Foreskin keratinocyte (primary cell): ENCODE measurements at places on chromosomes 11 and 22.

- peak; percentile 95 for DNase-seq
Measured at GRCh38 chr11:88555018-88555828, 217.7 kb upstream of the CTSC start.

DNA sequence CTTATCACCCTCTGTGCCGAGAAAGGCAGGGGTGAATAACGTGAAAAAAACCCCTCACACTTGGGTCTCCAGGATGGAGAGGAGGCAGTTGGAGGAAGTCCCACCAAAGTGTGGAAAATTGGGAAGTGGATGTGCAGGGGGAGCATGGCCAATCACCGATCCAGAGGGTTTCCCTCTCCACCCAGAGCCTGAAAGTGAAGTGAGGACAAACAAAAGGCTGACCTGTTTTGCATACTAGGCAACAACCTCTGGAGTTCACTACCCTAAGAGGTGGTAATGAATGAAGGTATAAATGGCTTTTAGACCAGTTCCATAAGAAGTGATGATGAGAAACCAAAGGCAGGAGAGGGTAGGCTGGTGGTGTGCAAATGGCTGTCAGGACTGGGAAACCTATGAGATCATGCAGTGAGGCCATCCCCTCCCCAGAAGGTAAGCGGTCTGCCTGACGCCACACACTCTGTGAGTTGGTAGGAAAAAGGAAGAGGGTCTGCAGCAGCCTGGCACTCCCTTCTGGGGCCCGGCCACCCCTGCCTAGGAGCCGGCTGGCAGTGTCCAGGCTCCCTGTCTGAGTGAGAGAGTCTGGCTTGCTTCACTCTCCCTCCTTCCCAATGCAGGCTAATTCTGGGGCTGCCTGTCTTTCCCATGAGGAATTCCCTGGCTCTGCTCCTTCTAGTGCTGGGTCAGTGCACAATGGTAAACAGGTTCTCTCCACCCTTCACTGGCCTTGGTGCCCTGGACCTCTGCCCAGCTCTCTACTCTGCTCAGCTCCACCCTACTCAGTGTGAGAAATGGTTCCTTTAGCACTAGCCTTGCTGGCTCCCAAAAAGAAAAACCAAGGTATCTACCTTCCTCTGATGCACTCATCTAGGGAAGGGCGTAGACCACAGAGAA, 15.6 kb downstream of the TBC1D10A start:
- no peak for DNase-seq

DNA sequence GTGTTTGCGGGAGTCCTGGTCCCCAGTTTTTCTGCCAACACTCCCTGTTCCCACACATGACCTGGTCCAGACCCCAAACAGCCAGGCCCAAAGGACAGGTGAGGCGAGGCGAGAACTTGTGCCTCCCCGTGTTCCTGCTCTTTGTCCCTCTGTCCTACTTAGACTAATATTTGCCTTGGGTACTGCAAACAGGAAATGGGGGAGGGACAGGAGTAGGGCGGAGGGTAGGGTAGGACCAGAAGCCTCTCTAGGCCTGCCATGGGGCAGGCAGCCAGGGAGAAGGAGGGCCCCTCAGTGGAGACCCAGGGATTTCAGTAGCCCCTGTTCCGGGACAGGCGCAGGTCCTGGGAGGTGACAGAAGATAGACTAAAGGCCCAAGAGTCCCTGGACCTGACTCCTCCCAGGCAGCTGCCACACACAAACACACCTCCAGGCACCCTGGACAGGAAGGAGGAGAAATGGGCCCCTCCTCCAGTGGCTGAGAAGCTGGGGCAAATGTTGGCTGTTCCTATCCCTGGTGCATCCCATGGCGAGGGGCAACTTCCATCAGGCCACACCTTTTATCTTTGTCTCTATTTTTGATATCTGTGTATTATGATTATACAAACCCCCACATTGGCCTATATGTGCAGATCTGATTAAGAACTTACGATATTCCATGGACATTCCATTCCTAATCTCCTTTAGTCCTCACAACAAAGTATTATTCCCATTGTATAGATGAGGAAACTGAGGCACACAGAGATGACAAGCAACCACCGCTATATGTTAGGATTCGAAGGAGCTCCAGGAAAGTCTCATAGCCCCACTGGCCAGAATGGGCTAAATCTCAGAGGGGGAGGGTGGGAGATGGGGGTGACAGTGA, 626 bp upstream of the F2 start:
- no peak for DNase-seq

DNA sequence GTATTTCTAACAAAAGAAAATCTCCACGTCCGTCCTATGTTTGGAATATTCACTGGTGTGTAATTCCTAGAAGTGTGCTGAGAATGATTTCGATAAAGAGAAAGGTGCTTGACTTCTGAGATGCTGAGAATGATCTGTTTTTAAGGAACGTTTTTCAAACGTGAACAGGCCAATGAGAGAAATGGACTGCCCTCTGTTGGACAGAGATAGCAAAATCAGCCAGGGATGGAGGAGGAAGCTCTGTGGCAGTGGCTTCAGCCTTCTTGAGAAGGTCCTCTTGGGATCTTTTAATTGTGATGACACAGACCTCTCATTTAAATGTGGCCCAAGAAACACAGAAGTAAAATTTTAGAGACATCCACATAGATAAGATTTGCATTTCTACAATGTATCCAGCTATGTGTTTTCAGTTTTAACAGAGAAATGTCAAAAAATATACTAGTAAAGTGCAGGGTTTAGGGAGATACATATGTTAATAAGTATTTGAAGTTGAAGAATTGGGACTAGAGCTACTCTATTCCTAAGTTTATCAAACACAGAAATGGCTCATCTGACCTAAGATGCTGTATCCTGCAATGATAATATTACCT, 84.0 kb upstream of the RCN1 start:
- peak; percentile 26 for DNase-seq

GRCh38 chr11:1335264-1335810, 25.9 kb upstream of the TOLLIP start:
- no peak for DNase-seq

GRCh38 chr11:13216711-13217075, 60.9 kb upstream of the BMAL1 start:
- no peak for DNase-seq

DNA sequence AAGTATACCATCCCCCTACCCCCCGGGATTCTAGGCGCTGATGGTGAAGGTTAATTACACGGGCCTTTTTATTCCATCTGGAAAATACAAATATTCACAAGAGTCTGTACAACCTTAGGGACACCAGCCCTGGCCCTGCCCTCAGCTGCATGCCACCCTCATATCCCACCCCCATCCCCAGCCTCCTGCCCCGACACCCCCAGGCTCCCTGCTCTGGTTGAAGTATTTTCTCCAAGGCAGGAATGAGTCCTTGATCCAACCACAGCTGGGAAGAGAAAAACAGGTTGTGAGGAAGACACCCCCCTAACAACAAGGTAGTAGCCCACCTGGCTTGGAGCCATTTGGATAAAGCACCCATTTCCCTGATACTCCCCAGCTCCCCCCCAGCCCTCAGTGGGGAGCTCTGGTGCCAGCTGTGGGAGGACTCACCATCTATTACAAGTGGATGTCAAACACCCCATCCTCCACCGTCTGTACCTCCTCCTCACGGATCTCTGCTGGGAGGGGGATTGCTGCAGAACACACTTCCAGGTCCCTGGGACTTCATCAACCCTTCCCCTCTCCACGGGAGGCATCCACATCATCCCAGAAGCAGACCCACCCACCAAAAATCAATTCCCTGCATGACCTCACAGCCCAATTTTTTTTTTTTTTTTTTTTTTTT, 4.0 kb upstream of the NRXN2 start:
- DNase-seq: no peak

- DNase-seq: no peak
Measured at GRCh38 chr11:47611348-47611794, 17.2 kb upstream of the C1QTNF4 start.

GRCh38 chr11:65555693-65556231, 2.4 kb downstream of the LTBP3 start:
- DNase-seq: no peak

GRCh38 chr11:19259487-19260345, 19.0 kb upstream of the E2F8 start:
- no peak for DNase-seq

DNA sequence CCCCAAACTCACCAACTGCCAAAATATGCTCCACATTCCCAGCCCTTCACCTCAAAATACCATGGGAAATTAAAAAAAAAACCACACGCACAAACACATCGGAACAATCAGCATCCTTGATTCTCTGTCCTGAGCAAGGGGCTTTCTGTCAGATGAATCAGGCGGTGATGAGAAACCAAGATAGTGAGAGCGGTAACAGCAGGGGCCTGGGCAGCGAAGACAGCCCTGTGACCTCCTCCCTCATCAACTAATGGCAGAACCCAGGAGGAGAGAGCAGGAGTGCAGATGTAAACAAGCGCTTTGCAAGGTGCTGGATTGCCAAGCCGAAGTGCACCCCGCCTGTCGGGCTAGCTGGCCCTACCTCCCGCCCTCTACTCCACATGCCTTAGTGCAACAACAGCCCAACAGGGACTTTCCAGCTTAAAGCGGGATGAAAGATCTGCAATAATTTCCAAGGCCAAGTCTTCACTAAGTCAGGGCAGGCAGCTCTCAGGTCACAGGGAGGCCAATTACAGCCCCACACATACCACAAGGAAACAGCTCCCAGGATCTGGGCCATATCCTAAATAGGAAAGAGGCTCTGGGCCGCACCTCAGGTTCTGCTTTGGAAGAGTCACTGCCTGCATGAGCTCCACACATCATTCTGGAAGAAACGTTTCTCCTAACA, 72.2 kb upstream of the BID start:
- no peak for DNase-seq

GRCh38 chr11:121777056-121777455, 324.3 kb upstream of the SORL1-AS1 start:
- DNase-seq: no peak

- DNase-seq: no peak
Measured at GRCh38 chr11:69984457-69985261, 93.5 kb upstream of the ANO1 start.
